Stimulated activated CD4-positive, alpha-beta T cell treated with anti-CD3 and anti-CD28 coated beads, TNF-alpha, amount 100 ng/mL, for 1 hour (primary cell): ENCODE measurements at places on chromosomes 7 and 10.

DNA sequence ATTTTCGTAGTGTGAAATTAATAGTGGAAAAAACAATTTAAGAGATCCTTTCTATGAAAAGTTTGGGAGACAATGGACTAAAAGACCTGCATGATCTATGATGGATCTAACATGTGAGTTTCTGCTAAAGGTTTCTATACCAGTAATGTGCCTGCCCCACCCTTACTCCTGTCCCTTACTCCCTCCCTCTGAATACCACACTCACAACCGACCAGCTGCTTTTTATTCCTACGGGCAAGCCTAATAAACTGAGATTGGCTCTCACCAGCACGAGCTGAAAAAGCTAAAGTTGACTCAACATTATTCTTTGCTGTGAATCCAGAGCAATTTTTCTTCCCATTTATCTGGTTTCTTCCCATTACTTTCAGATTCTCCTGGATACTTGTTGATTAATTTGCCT lies 17.8 kb upstream of the REEP3 start:
- DNase-seq: no peak

- DNase-seq: no peak
Measured at GRCh38 chr7:67422601-67423000, 426.0 kb downstream of the TYW1 start.

DNA sequence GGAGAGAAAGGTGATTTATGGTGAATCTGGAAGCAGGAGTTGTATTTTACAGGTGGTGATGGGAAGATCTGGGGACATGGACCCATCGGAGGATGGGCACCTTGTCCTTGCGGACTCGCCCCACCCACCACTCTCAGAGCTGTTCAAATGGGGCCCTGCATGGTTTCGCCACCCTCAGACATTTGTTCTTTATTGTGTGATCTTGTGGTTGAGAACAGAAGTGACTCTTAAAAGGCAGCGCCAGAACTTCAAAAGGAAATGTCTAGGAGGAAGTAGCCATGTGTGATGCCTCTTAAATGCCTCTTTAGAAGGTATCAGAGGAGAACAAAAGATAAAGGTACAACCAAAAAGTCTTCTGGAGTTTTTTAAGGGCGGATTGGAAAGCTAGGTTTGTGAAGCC lies 205.7 kb downstream of the KIAA1217 start:
- DNase-seq: no peak

- no peak for DNase-seq
Measured at GRCh38 chr7:16933296-16934279, 51.8 kb upstream of the AGR3 start.

DNA sequence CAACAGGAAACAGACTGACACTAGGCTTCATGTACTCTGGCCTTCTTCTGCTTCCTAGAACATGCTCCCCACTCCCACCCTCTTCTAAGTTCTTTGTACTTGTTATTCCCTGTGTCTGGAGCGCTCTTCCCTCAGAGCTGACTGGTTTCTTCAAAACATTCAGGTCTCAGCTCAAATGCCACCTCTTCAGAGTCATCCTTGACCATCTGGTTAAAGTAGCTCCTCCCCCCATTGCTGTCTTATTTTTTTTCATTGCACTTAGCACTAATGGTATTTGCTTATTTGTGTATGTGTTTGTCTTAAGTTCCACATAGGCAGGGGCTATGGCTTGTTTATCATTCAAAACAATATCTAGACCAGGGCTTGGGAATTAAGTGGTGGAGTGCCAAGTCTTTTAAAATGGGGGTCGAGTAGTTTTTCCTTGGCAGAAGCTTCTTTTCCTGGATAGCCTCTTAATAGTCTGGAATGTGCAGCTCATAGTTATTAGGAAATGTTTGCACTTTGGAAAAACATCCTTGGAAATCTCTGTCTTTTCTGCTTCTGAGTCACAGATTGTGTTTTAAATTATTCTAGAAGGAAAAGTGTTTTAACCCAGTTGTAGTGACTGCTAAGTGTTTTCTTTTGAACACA lies 60.0 kb downstream of the RALA start:
- no peak for DNase-seq

DNA sequence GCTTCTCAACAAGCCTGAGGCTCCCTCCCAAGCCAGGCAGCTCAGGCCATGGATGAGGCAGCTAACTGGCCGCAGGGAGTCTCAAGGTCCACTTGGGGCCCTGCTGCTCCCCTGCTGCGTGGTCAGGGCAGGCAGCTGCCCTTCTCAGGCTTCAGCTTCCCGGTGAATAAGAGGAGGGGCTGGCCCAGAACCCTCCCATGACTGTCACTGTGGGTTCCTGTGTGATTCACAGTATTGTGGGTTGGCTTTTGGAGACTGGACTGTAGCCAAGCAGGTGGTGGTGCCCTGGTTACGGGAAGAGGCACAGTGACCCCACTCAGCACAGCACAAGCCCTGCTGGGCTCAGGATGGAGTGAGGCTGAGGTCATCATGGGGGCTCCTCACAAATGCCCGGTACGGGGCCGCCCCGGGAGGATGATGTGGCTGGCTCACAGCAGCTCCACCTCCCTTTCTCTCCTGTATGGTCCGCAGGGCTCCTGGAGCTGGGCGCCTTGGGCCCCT lies 189.8 kb downstream of the HECW1 start:
- no peak for DNase-seq

DNA sequence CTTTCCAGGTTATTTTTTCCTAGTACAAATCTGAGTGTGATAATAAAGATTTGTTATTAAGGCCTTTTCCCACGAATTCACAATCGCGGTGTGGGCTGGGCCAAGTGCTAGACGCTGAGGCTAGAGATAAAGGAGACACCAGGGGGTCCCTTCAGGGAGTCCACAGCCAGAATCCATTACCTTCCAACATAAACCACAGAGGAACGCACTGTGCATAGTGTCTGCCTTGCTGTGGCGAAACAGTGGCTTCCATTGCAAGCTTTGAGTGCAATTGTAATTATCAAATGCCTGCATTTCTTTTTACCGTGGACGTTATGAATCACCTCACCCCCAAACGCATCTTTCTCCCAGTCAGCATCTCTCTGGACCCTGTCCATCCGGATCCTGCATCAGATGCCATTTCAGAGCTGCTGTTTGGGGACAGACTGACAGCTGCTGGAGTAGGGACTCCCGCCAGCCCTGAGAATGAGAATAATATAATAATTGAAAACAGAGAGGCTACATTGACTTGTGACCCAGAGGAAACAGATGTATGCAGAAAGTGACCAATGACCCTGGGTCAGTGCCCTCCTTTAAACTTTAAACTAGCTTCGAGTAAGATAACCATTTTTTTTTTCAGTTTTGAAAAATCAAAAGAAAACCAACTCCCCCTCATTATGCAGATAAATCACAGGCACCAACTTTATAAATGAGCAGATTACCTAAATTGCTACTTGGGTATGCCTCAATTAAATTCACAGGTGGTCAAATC lies 456.2 kb upstream of the NRP1 start:
- DNase-seq: no peak

DNA sequence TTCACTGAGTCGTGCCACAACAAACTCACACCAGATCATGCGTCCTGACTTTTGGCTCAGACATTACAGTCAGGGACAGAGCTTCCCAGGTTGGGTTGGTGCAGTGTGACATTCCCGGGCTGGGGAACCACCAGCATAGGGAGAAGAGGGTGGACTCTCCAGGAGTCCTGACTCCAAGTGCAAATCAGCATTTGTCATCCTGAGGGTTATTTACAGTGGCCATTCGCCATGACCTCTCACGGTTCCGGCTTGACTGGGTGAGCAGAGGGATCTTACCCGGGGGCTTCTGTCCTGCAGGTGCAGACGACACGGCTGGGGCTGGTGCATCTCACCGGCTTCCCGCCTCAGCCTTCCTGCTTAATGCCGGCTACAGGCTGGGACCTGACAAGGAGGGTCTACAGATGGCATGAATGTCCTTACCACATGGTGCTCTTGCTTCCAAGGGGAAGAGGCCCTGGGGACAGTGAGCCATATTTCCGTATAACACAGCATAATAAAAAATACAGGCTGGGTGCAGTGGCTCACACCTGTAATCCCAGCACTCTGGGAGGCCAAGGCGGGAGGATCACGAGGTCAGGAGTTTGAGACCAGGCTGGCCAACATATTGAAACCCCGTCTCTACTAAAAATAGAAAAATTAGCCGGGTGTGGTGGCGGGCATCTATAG lies 12.5 kb upstream of the INTS1 start:
- no peak for DNase-seq

GRCh38 chr10:48496105-48496830 lies 108.6 kb downstream of the ARHGAP22 start:
- DNase-seq: no peak

- no peak for DNase-seq
Measured at GRCh38 chr7:32479574-32480200, 10.5 kb downstream of the LSM5 start.

GRCh38 chr7:40571796-40572195 lies 437.0 kb downstream of the SUGCT start:
- DNase-seq: no peak

- DNase-seq: no peak
Measured at GRCh38 chr10:95280637-95281036, 10.2 kb downstream of the PDLIM1 start.

DNA sequence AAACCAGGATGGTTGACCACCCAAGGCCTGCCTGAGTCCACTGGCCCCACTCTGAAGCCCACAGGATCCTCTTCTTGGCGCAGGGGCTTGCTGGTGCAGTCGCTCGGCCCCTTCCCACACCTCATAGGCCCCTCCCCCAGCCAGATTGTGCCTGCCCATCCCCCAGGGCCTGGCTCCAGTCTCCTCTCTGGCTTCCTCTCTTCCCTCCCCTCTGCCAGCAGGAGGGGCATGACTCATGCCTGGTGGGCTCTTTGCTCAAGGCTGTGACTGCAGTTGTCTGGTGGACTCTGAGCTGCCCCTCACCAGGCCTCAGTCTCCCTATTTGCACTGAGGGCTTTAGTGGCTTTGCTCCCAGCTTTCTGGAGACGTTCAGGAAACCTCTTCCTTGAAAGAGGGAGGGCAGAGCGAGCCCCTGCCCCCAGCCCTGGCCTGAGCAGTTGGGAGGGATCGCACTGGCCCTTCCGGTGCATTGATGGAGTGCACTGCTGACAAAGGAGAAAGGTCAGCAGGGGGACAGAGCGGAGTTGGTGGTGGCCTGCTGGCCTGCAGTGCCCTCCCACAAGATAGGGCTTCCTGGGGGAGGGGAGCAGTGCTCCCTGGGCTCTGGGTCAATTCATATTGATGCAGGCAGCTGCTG lies 60.7 kb downstream of the ZMIZ1 start:
- no peak for DNase-seq

DNA sequence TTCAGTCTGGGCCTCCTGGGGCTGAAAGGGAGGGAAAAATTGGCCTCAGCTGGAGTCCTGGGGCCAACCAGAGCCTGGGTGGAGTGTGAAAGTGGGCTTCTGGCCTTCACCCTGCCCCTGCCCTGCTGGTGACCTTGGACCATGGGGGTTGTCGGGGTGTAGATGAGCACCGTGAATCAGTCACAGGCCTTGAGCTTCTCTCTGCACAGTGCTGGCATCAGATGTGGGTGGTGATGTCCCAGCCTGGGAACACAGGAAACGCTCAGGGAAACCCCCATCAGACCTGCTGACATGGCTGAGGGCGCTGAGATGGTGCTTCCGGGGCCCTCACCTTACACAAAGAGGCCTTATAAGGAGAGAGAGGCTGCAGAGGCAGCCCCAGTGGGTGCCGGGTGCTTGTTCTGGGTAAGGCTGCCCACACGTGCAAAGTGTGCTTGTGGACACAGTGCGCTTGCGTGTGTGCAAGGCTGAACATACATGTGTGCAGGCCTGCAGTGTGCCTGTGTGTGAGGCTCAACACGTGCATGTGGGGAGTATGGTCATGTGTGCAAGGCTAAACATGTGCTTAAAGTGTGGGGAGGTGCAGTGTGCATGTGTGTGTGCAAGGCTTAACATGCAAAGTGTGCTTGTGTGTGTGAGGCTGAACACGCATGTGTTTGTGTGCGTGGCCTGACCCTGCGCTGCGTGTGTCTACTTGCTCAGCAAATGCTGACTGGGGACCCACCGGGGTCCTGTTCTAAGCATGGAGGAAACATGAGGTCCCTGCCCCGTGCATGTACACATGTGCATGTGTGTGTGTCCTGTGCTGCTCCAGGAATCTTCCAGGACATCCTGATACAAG lies 6.5 kb downstream of the ARPC1B start:
- peak; percentile 85 for DNase-seq
